ENCODE measurements at places on chromosomes 2 and 18.

DNA sequence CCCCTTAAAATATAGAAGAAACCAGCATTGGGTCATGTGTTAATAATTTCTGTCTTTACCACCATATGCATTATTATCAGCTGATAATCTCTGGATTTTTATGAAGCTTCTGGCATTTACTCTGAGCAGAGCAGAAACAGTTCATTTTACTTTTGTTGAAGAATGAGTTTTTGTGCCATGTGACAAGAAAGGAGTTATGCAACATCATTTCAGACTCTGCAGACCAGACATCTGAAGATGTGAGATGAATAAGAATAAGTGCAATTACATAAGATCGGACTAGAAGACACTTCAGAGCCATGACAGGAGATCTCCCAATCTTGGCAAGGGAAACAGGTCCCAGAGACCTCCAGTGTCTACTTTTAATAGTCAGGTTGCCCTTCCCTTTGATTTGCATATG is 869.4 kb upstream of the VRK2 start:
- no peak for DNase-seq

DNA sequence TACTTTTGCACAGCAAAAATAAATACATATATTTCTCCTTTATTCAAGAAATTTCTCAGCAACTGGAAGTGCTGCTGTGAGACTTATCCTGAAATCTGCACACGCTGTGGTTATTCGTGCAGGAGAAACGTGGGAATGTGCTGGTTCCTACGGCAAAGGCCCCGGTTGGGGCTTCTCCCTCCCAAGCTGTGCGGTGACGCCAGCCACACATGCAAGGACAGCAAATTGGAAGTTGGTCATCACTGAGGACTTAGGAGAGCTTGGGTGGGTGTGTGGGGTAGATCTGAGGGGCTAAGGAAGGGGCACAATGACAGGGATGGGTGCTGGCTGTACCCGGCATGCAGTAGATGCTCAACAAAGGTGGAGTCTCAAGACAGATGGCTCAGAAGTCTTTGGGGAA is 16.5 kb upstream of the MTCL1 start:
- no peak for DNase-seq

DNA sequence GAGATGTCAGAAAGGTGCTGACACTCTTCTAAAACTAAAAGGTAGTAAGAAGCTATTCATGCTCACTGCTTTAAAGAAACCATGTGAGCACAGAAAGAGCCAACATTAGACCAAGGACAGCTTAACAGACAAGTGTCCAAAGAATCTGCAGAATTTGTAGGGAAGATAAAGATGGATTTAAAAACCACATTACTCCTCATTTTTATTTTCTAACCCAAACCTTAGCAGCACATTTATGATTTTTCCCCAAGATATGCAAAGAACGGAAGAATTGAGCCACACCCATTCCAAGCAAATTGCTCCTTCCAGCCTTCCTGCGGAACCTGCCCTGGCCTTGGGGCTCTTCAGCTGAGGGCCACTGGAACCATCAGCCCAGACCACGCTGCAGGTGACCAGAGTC is 26.9 kb downstream of the MBP start:
- DNase-seq, result no peak

- DNase-seq, result no peak
Measured at GRCh38 chr2:191316246-191316994, 71.2 kb downstream of the MYO1B start.

GRCh38 chr18:55833543-55833942 is 245.6 kb upstream of the TCF4 start:
- no peak for DNase-seq

DNA sequence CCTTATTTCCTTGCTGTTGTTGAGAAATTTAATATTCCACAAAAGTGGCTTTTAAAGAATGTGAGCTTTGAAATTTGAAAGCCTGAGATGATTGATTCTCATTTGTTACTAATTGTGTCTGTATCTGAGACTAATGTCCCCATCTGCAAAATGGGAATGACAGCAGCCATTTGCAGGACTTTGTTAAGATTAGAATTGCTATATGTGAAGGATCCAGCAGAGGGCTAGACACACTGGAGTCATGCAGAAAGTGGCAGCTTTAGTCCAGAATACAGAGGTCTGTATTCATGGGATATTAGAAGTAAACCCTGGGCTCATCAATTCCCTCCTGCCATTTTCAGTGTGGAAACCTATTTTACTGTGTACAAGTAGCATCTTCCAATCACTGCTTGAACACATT is 296.5 kb upstream of the GYPC start:
- no peak for DNase-seq

DNA sequence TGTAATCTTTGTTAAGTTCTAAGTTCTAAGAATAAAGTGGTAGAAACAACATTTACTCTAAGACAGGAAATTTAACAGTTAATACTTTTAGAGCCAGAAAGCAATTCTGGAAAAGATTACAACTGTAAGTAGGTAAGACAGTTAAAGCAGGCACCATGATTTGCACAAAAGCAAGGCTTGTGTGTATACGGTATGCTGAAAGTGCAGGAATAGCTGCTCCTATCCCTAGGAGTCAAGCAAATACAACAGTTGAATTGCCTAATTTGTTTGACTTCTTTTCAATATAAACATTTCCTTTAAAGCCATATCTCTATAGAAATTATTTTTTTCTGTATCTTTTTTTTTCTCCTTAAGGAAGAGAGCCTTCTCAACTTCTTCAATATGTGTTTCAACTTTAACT is 116.4 kb downstream of the KCNJ3 start:
- no peak for DNase-seq

- DNase-seq, result no peak
Measured at GRCh38 chr2:215277944-215278343, 33.9 kb upstream of the ATIC start.

- DNase-seq, result no peak
Measured at GRCh38 chr2:231068525-231069222, 12.0 kb downstream of the PSMD1 start.

All from activated naive CD4-positive, alpha-beta T cell (primary cell).